ENCODE measurements at places on chromosomes 16 and 17. TPM values are rescaled to one million over a fixed set of nuclear protein-coding genes. Genes with fewer than 3 reads are reported as not detected.

TMEM106A gene
- total RNA-seq, result 11.4 TPM

DNA sequence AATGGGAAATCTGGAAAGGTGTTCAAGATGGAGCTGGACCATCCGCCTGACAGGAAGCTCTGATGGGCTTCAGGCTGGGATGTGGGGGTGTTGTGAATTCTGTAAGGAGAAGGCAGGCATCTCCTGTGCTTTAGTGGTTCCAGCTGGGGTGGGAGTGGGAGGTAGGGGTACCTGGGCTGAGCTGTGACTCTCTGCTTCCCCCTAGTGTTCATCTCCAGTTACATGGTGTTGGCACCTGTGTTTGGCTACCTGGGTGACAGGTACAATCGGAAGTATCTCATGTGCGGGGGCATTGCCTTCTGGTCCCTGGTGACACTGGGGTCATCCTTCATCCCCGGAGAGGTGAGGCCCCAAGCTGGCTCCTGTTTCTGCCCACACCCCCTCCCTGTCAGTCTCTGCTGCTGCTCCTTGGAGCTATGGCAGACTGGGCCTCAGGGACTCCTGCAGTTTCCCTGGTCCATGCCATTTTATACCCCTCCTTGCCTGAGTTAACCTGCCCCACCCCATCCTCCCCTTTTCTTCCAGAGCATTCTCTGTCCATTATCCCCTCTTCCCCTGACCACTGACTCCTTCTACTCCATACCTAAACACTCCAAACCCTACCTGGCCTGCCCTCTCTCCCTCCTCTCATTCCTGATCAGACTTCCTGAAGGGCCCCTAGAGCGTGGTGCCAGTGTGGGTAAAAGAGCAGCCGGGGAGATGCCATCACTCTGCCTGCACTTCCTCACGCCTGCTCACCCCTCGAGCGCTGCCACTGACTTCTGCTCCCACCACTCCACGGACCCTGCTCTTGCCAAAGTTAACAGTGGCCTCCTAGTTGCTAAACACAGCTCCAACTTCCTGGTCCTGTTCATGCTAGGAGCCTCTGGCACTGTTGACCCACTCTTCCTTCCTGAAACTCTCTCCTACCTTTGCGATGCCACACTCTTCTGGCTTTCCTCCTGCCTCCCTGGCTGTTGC, 3.4 kb downstream of the SPNS1 start:
- no peaks in the 10 kb centered on the region for H3K4me1 ChIP-seq
- no peak overlapping the region for H3K4me3 ChIP-seq
- H3K27ac ChIP-seq, result no peak overlapping the region
- H3K27me3 ChIP-seq, result no peaks in the 10 kb centered on the region
- peak; percentile 78 for DNase-seq

- no peaks in the 10 kb centered on the region for H3K27me3 ChIP-seq
- H3K27ac ChIP-seq, result no peak overlapping the region
- H3K4me1 ChIP-seq, result no peaks in the 10 kb centered on the region
- no peak overlapping the region for H3K4me3 ChIP-seq
- DNase-seq, result no peak
These were observed 189.9 kb downstream of the IRF8 start for GRCh38 chr16:86088816-86089215.

DNA sequence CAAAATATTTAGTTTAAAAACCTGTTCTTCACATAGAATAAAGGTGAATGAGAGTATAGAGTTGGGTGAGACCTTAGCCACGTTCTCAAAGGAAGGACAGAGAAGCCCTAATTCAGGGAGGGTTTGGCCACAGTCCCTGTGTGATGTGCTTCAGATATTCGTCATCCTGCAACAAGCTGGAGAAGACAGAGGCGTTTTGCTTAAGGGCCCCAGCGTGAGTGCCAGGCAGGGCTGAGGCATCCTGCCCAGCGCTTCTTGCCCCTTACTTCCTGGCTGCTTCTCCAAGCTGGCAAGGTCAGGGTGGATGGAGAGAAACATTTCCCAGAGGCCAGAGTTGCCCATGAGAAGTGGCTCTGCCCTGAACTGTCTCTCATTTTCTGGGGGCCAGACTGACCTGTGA, 46.9 kb downstream of the AXIN2 start:
- no peak overlapping the region for H3K27ac ChIP-seq
- H3K36me3 ChIP-seq, result no peaks in the 10 kb centered on the region
- no peaks in the 10 kb centered on the region for H3K27me3 ChIP-seq
- H3K4me1 ChIP-seq, result no peaks in the 10 kb centered on the region
- DNase-seq, result no peak
- H3K4me3 ChIP-seq, result no peak overlapping the region

DNA sequence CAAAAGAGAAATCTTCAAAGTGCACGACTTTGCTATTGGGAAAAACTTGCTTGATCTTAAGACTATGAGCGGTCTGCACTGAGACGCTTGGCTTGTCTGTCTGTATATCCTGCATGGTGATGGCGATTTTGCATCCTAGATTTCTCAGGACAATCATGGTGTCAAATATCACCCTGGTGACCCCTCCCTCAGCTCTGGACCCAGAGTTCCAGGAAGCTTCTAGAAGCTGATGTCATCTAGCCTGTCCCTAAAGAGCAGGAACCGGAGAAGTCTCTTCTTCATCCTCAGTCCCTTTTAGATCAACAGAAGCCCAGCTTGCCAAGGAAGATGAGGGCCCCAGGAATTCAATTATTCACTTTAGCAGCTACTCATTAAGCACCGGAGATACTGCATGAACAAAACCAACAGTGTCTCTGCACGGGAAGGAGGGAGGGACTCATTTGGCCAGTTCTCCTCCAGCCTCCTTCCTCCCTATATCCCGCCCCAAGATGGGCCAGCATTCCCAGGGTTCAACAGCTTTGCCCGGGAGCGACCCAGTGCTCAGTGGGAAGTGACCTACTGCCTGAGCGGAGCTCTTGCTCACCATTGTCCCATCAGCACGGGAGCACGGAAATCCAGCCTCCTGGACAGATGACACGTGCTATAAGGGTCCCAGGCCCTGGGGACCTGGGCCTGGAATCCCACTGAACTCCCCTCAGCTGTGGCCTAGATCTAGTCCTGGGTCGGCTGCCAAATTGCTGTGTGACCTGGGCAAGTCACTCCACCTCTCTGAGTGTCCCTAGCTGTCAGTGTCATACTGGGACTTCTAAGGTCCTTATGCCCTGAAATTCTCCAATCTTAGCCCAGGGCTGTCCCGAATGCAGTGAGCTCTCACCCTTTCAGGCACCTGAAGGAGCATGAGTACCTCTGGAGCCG, 3.8 kb downstream of the EMP2 start:
- H3K27ac ChIP-seq, result no peak overlapping the region
- no peaks in the 10 kb centered on the region for H3K27me3 ChIP-seq
- H3K4me1 ChIP-seq, result no peaks in the 10 kb centered on the region
- no peak for DNase-seq
- no peak overlapping the region for H3K4me3 ChIP-seq

- H3K27ac ChIP-seq, result no peak overlapping the region
- H3K4me3 ChIP-seq, result no peak overlapping the region
- no peaks in the 10 kb centered on the region for H3K27me3 ChIP-seq
- H3K4me1 ChIP-seq, result no peaks in the 10 kb centered on the region
- no peaks in the 10 kb centered on the region for H3K36me3 ChIP-seq
- DNase-seq, result no peak
These were observed 535.4 kb downstream of the CDH8 start for GRCh38 chr16:61500851-61501250.

DNA sequence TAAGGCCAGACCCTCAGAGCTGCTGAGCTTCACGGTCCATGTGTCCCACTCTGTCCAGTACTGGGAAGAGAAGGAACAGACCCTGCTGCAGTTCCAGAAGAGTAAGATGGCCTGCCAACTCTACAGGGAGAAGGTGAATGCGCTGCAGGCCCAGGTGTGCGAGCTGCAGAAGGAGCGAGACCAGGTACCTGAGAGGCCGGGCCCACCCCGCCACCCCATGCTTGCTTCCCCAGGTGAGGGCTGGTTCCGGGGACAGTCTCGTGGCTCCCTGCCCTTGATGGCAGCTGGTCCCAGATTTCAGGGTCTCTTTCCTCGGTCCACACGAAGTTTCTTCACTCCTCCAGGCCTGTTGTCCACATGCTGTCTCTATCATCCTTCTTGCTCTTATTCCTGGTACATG, 20.9 kb downstream of the CARD14 start:
- H3K4me3 ChIP-seq, result no peak overlapping the region
- H3K36me3 ChIP-seq, result no peaks in the 10 kb centered on the region
- no peaks in the 10 kb centered on the region for H3K4me1 ChIP-seq
- no peak overlapping the region for H3K27ac ChIP-seq
- no peaks in the 10 kb centered on the region for H3K27me3 ChIP-seq
- no peak for DNase-seq

DNA sequence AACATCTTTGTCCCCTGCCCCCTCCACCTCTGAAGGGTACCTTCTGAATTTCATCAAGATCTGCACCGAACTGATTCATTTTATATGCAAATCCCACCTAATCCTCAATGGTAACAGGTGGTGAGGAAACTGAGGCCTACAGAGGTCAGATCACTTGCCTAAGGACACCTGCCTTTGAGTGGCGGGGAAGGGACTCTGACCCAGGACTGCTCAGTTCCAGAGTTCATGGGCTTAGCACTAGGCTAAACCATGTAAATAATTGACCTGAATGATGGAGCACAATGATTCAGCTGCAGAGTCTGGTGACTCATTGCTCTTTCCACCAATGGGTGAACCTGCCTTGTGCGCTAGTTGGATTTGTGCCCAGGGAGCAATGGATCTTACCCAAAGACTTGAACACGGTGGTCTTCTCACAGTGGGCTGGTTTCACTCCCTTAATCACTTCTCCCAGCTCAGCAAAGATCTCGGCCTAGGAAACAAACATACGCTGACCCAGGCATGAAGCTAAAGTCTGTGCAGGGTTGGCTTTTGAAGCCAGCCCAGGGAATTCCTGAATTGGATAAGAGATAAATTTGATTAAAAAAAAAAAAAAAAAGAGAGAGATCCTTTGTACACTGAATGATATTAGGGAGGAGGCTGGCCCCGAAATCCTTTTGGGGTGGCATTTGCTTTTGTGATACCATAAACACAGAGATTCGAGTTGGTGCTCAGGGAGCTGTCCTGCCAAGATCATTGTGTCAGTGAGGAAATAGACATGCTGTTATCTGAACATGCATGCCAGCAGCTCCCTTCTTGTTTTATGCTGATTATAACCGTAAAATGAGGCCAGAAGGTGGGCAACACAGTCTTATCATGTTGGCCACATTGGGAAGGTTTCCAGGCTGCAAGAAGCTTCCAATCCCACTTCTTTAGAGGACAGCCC, 17.0 kb downstream of the CRYM start:
- no peaks in the 10 kb centered on the region for H3K27me3 ChIP-seq
- no peak overlapping the region for H3K4me3 ChIP-seq
- DNase-seq, result no peak
- H3K27ac ChIP-seq, result no peak overlapping the region
- H3K36me3 ChIP-seq, result no peaks in the 10 kb centered on the region
- H3K4me1 ChIP-seq, result peaks cover 5% of the 10 kb centered on the region

DNA sequence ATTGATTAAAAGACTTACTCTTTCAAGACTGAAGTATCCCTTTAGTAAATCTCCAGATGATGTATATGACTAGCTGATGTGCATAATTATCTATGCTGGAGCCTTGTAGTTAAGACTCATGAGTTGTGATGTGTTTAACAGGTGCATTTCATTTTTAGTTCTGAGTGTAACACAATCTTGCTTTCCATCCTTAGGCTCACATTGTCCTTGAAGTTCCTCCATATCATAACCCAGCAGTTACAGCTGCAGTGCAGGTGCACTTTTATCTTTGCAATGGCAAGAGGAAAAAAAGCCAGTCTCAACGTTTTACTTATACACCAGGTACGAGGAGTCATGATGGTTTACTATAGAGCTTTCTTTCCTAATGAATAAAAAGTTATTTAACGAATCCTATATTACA, 52.9 kb downstream of the ESRP2 start:
- DNase-seq, result no peak
- no peaks in the 10 kb centered on the region for H3K27me3 ChIP-seq
- no peak overlapping the region for H3K27ac ChIP-seq
- no peaks in the 10 kb centered on the region for H3K4me1 ChIP-seq
- H3K4me3 ChIP-seq, result no peak overlapping the region

ATP2C2 gene
- total RNA-seq, result 3.0 TPM

Data from endodermal cell (in vitro differentiated cells).